ENCODE measurements at places on chromosomes 1 and 21.

DNA sequence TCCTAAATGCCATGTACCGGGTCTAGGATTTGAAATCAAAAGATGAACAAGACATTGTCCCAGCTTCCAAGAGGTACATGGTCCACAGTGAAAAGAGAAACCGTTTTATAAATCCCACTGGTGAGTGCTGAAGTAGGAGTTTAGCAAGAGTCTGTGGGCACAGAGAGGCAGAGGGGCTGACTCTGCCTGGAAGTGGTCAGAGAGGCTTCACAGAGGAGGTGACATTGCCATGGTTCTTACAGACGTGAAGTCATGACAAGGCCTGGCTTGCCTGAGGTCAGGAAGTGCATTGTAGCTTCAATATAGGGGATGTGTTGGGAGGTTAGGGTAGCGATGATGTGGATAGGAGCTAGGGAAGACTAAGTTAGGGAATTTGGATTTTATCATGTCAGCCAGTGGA lies 28.4 kb downstream of the MAPKAPK2 start:
- DNase-seq: no peak

DNA sequence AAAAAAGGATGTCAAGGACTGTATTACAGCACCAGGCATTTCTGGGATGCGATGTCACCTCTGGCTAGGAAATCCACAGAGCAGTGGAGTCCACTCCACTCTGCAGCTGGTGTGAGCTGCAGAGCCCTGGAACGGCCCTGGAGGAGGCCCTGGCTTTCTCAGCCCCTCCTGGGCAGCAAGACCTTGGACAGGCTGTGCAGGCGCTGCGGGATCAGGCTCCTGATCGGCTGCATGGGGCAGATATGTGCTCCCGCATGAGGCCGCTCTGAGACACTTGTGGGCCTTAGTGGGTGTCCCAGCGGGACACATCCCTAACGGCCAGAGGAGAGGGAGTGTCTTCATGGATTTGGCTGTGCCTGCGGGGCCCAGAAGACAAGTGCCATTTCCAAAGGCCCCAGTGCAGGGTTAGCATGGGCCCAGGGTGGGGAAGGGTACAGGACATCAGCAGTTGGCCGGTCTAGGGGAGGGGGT lies 6.2 kb downstream of the DNMT3L start:
- DNase-seq: no peak

DNA sequence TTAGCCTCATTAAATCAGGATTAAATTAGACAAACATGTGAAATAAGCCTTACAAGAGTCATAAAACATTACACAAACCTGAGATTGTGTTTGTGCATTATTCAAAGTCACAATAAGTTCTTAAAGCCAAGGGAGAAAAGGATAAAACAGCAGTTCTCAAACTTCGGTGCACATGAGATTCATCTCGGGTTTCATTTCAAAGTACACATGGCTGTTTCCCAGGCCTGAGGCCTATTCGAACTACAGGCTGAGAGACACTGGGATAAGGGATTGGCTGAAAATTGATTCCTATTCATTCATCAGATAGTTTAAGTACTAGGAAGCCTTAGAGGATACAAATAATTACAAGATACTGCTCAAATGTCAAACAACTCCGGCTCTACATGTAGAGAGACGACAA lies 35.9 kb upstream of the PROX1 start:
- DNase-seq: no peak

DNA sequence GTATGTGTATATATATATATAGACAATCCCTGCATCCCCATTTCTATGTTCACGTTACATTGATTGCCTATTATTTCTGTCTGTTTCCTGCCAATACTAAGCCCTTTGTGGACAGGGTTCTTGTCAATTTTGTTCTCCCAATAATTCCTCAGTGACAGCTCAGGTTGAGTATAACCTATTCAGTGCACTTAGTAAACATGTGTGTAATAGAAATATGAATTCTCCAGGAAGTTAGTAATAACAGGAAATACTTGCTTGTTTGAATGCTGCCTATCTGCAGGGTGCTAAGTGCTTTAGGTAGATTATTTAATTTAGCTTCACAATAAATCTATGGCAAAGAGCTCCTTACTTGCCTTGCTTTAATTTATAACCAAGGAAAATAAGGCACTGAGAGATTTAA lies 52.8 kb upstream of the PTGFR start:
- no peak for DNase-seq

- no peak for DNase-seq
Observed at GRCh38 chr1:92446546-92446945, 40.2 kb downstream of the GFI1 start.

DNA sequence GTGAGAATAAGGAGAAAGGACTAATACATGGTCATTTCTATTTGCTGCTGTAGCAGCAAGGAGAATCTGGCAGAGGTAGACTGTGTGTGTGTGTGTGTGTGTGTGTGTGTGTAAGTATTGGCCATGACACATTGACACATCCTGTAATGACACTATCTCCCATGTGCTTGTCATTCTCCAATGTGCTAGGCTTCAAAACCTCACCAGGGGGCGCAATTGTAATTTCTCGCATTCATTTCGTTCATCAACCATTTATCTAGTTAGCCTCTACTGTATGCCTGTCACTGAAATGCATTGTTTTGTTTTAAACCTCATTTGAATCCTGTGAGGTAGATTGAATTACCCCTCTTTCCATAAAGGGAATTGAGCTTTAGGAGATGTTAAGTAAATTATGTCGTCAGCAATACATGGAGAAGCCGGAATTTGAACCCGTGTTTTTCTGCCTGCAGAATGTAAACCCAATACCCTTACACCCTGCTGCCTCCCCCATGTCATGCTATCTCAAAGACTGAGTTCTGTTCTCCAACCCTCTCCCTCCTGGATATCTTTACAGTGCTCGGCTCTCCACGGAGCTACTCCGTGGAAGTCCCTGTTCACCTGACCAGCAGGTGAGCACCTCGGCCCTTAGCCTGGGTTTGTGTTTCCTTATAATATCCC lies 100.8 kb downstream of the UCK2 start:
- peak; percentile 41 for DNase-seq

- DNase-seq: no peak
Observed at GRCh38 chr21:46355161-46356004, 31.4 kb downstream of the PCNT start.

DNA sequence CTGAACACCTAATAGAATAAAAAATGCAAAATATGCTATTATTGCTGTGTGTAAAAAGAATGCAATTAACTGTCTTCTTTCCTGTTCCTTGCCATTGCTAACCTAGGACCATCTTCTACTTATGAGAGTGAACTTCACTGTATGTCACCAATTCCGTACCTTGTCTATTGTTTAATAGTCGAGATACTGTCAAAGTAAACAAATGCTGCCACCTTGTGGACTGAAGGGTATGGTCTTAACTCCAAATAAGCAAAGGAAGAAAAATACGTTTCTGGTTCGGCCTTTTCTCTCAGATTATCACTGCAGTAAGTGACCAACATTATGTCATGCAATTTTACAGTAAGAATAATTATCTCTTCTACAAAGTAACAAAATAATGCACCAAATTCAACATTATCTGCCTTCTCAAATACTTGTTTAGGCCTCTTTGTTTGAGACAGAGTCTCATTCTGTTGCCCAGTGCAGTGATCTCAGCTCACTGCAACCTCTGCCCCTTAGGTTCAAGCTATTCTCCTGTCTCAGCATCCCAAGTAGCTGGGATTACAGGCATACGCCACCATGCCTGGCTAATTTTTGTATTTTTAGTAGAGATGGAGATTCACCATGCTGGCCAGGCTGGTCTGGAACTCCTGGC lies 133.4 kb downstream of the COP1 start:
- peak; percentile 44 for DNase-seq

DNA sequence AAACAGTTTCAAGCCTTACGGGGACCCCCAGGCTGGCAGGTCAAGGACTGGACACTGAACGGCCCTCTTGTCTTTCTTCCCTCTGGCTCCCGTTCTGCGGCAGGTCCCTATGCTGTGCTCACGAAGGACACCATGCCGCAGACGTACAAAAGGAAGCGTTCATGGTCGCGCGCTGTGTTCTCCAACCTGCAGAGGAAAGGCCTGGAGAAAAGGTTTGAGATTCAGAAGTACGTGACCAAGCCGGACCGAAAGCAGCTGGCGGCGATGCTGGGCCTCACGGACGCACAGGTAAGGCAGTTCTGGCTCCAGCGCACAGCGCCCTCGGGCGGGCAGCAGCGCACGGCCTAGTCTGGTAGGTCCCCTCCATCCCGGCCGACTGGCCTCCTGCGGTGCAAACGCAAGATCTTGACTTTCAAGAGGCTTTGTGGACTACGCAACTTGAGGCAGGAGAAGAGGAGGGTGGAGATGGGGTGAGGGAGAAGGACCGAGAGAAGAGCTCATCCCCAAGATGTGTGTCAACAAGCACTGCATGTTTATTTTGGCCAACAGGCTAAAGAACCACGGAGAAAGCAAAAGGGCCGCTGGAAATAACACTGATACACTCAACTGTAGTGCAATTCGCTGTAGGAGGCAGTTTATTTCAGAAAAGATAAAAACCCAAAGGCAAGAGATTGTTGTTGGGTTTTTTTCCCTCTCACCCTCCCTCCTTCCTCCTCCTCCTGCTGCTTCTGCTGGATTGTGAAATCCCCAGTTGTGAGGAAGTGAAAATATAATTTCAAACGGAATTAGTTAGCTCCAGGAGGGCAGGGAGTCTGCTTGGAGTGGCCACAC lies 3.0 kb downstream of the HLX start:
- DNase-seq: no peak

DNA sequence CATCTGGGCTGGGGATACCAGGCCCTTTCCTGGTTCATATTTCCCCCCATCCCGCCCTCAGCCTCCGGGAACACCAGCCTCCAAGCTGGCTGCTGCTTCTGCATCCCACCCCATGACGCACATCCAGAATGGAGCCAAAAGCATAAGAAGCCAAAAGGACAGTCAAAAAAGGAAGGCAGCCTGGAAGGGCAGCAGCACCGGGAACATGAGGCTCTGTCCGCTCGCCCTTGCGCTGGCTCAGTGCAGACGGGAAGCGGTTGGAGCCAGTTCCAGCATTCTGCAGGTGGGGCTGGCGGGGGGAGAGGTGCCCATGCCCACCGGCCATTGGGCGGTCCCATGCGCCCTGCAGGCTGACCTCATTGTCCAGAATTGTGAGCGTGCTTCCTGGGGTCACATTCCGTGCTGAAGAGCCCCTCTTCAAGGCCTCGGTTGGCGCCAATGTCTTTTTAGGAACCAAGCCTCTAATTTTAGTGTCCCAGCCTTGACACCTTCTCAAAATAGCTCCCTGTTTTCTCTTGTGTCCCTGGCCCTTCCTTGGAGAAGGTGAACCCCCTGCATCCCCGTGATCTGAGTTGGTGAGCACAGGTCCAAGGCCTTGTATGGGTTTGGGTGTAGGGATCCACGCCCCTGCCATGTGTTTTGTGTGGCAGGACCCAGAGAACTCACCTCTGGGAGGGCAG lies 28.4 kb upstream of the NPPB start:
- DNase-seq: no peak

- no peak for DNase-seq
Observed at GRCh38 chr1:9093091-9093490, 23.7 kb upstream of the SLC2A5 start.

DNA sequence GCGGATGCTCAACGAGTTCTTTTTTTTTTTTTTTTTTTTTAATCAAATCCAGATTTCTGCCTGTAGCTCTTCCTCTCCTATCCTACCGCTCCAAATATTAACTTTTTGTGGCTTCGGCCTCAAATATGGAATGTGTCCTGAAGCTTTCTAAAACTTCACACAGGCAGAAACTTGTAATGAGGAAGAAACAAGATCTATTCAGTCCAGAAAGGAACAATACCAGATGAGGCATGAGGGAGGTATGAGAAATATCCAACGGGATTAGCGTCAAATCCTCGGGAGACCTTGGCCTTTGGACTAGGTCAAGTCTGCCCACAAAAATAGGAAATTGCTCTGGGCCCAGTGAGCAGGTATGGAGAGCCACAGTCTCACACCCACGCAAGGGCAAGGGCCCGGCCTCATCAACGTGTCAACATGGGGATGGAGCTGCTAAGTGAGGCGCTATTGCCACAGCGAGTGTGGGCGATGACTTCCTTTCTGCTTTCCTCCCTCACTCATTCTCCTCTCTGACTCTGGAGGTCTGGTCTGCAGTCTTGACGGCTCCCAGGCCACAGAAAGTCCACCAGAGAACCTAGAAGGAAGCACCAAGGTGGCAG lies 66.6 kb downstream of the BCAR3 start:
- DNase-seq: peak; percentile 82

GRCh38 chr1:109514846-109515245 lies 5.3 kb upstream of the AMIGO1 start:
- no peak for DNase-seq

DNA sequence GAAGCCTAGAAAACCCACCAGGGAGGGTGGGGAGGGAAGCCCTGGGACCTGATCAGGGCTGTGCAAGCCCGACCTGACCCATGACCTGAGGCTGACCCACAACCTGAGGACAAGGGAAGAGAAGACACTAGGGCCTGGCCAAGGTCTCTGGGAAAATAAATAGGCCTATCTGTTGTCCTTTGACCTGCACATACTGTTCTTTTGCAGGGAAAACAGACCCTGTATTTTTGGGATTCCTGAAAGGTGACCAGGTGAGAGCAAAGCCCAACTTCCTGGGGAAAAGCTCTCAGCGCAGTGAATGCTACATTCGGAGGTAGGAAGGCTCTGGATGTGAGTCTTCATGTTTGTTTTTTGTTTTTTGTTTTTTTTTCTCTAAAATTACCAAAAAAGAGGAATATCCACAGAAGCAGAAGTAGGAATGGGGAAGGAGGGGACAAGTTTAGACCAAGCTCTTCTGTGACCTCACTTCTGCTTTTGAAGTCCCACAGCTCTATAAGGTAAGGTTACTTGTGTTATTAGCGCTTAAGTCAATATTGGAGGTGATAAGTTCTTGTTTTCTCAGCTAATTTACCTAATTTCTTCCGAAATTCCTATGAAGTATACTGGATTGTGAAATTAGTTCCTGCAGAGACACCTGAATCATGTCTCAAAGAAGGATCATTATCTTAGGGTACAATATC lies 26.2 kb upstream of the LYST start:
- no peak for DNase-seq

DNA sequence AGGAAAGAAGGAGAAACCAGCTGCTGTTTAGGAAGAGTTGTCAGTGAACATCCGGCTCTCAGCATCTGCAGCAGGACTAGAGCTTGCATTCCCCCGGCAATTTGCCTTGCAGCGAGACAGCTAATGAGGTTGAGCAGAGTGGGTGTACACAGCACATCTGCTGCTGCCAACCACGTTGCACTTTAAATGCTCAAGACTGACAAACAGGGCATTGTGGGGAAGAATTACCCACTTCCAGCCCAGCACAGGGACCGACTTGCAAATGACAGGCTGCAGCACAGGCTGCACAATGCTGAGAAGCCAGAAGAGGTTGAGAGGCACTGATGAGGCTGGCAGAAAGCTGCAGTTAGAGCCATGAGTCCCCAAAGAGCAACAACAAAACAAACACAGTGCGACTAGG lies 47.5 kb upstream of the PLA2G2C start:
- DNase-seq: no peak

DNA sequence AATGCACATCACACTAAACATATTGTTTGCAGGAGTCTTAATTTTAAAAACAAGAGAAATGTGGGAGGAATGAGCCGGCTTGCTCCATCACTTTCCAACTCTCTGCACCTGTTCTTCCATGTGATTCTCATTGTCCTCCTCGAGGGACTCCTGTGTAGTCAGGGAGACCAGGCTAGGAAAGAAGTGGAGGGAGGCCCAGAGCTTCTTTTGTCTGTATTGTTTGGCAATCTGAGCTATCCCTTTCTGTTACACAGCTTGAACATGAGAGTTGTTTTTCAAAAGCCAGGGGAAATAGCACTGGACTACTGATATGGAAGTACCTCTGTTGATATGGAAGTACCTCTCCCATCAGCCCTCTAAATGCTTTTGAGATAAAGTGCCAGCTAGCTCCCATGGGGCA lies 18.8 kb upstream of the LRRC8D start:
- no peak for DNase-seq

Data from RWPE1 (cell line).